Cardiac septum (tissue), 1 donor: ENCODE measurements at places on chromosomes 2 and 18. TPM values are rescaled to one million over a fixed set of nuclear protein-coding genes. Genes with fewer than 3 reads are reported as not detected.

The ANTXR1 gene
- total RNA-seq = 38.1 TPM

DNA sequence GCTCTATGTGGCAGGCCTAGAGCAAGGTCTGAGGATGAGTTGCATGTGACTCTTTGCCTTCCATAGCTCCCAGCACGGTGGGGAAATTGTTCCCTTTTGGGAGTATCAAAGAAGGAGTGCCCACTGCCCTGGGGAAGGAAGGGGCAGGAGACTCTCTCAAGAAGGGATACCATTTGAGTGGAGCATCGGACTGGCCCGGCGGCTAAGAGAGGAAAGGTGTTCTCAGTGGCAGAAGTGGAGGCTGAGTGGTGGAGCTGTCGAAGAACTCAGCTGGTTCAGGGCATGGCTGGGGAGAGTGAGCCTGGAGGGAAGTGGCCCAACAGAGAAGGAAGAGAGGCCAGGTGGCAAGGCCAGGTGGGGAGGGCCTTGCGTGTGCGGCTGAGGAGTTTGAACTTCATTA is 235.2 kb downstream of the DYSF start:
- DNase-seq = no peak

- DNase-seq = no peak
Measured at GRCh38 chr2:5387406-5387805, 304.8 kb upstream of the SOX11 start.

The NT5DC4 gene
- not detected for total RNA-seq

- no peak for DNase-seq
Measured at GRCh38 chr2:66488946-66489345, 54.0 kb downstream of the MEIS1 start.

DNA sequence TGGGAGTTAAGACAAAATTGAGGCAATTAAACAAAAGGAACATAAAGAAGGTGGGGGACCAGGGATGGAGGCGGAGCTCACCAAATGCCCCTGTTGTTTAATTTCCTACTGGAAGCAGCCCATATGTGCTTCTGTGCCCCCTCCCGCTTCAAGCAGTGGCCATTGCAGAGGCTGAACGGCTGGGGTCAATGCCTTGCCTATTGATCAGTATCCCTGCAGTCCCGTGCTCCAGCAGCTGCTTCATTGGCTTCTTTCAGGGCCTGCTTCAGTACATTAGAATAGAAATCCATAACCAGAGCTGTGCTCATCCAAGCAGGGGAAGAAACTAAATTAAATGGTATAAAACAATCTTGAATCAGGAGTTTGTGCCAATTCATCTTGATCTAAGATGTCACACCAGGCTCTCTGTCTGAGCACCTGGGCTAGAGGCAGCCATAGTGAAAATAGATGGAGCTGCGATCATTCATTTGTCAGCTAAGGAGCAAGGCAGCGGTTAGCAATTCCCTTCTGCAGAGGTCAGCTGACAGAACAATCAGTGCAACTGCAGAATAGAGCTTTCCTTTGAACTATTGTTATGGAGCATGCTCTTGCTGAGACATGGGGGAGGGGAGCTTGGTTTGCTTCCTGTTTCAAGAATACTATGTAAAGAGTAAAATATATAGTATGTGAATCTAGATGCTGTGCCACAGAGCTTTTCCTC is 222.4 kb downstream of the WDR7 start:
- no peak for DNase-seq
